Stimulated activated CD4-positive, alpha-beta T cell treated with anti-CD3 and anti-CD28 coated beads, Interleukin-15, amount 100 ng/mL, for 1 hour (primary cell): ENCODE measurements at places on chromosomes 4 and X.

DNA sequence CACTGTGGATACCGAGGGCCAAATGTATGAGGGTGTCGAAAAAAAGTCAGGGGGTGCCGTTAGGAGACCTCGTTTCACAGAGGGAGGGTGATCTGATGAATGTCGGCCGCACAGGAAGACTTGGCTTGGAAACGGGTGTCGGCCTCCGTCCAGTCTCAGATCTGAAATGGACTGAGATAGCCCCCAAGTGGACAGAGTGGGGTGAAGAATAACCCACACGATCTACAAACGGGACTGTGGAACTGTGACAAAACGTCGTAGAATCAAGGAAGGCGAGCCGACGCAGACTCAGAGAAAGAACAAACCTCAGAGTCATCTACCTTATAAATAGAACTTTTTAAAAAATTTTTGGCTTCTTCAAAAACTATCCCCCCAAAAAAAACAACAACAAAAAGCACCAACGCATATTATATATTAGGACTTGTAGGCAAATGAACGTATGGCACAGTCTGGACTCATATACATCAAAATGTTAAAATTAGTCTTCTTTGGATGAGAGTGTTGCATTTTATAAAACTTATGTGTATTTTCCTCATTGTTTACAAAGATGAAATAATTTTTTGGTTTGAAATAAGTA lies 63.8 kb upstream of the IRF2 start:
- DNase-seq, result peak; percentile 28

- DNase-seq, result no peak
Observed at GRCh38 chr4:168790898-168791297, 219.2 kb downstream of the CBR4 start.

- DNase-seq, result no peak
Observed at GRCh38 chrX:40570346-40571093, 10.2 kb upstream of the ATP6AP2 start.

DNA sequence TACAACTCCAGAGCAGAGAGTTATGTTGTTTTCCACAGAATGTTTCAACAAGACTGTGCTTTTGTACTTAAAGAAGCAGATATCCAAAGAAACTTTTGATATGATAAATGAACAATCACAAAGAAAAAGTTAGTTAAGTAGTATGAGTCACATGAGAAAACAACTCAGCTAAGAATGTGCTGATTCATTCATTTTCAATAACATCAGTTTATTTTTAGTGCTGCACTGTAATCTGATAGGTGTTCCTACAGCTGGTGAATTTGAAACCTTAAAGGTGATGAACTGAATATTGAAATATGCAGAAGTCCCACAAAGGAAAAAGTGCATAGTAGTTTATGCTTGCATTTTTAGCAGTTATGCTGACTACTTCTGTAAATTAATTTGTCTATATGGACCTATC lies 180.3 kb upstream of the TENM3 start:
- no peak for DNase-seq

DNA sequence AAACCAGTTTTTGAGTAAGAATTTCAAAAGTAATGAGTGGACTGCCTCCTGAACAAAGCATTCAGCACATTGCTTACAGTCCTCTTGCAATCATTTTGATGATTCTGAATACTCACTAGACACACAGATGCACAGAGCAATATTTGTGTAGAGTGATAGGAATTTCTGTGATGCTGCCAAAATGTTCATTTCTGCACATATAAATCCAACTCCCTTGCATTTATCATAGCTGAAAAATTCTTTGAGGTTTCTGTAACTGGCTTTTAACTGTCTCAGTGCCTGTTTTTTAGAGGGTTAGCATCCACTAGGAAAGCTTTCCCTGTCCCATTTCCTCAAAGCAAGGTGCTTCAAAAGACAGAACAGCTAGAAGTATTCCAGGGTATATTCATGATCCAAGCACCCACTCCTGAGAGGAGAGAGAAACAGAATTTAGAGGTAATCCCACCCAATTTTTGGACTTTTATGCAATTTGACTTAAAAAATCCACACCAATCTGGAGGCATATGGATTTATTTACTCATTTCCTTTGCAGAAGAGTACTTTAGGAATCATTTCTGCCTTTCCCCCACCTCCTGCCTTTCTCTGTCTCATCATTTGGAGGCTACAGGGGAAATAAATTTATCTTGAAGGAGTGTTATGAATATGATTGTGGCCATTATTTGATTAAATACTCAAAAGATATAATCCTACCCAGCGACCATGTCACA lies 234.5 kb upstream of the SLIT2 start:
- no peak for DNase-seq

GRCh38 chrX:22037225-22037624 lies 5.1 kb downstream of the PHEX start:
- DNase-seq, result no peak

GRCh38 chr4:105605493-105605892 lies 53.1 kb downstream of the ARHGEF38 start:
- DNase-seq, result no peak

DNA sequence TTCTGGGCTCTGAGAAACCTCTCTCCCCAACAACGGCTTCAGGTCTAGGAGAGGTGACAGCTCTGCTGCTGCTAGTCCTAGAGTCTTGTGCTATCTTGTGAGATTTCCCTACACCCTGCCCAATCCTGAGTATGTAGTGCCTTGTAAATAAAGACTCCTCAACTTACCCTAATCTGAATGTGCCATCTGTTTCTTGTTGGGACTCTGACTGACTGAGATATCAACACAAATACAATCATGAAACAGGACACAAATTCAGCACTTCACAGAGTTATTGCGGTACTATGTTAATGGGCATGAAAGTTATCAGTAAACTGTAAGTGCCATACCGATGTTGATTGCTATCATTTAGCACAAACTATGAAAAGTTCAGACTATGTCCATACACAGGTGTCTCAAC lies 529.0 kb upstream of the FTHL17 start:
- no peak for DNase-seq

DNA sequence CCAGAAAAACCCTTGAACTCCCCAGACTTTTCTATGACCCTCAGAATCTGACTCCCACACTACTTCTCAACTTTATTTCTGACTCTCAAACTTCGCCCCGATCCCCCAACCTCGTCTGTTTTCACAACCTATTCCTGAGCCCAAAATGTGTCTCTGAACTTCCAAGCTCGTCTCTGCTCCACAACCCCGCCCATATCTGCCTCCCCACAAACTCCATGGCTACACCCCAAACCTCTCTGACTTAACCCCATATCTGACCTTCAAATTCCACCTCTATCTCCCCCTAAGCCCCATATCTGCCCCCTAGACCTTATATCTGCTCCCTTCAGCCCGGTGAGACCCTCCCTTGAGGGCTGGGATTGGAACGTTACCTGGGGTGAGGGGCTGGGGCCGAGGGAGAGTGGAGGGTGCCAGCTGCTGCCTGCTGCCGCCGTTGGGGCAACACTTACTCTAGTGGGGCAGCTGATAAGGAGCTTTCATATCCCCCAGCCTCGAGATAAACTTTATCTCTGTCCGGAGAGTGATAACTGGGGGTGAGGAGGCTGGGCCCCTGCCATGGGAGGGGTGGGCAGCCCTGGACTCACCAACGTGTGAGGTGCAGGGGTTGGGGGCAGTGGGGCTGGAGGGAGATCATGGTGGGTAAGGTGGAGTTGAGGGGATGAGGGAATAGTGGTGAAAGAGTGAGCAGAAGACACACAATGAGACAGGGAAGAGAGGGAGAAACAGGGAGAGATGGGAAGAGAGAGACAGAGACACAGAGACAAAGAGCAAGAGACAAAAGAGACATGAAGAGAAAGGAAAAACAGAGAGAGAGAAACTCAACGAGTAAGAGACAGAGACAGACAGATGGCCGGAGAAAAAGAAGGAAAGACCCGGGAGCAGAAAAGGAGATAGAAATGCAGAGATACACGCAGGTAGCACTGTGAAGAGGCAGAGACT lies 1.4 kb downstream of the GATA1 start:
- DNase-seq, result no peak

DNA sequence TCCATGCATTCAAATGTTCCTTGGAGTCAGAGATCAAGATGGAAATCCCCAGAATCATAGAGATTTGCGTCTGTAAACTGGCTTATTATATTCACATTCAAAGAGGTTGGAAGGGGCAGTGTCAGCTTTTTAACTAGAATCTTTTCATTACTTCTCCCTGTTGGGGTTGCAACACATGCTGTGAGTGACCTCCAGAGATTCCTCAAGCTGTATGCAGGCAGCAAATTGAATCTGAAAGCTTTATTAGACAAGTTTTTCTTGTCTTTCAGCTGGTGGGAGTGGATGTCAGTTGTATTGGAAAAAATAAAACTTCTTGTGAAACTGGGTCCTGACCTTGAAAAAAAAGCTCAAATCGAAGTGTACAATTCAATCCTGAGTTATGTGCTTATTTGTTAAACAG lies 736.5 kb upstream of the FTHL17 start:
- no peak for DNase-seq

DNA sequence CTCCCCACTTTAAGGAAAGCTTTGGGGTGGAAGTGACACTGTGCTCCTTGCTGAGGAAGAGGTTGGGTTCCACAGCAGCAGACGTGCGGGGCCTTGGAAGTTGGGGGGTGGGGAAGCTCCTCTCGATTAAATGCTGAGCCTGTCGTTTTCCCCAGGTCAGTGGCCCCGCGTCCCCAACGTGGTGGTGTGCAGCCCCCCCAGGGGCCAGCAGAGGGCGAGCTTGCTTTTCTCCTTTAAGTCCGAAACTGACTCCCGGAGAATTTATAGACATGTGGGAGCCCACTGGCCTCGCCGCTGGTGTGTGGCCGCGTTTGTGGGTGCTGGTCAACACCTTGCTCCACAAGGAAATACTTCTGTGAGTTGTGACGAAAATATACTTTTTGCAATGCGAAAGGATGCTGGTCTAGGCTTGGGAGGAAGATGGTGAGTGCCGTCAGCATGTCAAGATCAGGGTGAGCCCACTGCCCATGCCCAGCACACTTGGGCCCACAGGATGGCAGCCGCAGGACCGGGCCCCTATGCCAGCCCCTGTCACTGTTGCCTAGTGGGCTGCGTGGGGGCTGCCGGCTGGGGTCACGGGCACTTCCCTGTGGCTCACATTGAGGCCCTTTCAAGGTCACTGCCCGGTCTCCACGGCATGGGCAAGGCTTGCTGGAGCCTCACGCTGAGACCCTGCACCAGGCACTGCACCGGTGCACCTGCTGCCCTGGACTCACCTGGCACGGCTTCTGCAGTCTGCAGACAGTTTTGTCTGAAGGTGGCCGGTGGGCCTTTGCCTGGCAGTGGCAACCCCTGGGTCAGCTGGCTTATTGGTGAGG lies 9.4 kb downstream of the UVSSA start:
- DNase-seq, result peak; percentile 31
